HCT116 (cell line): ENCODE measurements at places on chromosomes 16 and 17. TPM values are rescaled to one million over a fixed set of nuclear protein-coding genes. Genes with fewer than 3 reads are reported as not detected.

The CWC25 gene
- total RNA-seq: 23.9 TPM

The TEX19 gene
- 2.1 TPM for total RNA-seq

The TBC1D3C gene
- total RNA-seq: 0.22 TPM

The CHST6 gene
- 17.9 TPM for total RNA-seq

The ITGAD gene
- total RNA-seq: 0.12 TPM

The HASPIN gene
- total RNA-seq: 19.6 TPM

The HP gene
- total RNA-seq: 18.1 TPM

The RHBDL1 gene
- 12.7 TPM for total RNA-seq

The ARHGAP27 gene
- total RNA-seq: 46.7 TPM

The OR1D2 gene
- not detected for total RNA-seq

The COX6A2 gene
- not detected for total RNA-seq

The CLDN7 gene
- total RNA-seq: 286 TPM

The CA10 gene
- not detected for total RNA-seq

The EIF1 gene
- 1,082 TPM for total RNA-seq

The B9D1 gene
- 20.0 TPM for total RNA-seq

The TBX2 gene
- 0.71 TPM for total RNA-seq

The GOT2 gene
- total RNA-seq: 135 TPM

The SEPTIN12 gene
- not detected for total RNA-seq

The SP6 gene
- 10.8 TPM for total RNA-seq

The ACSM2A gene
- total RNA-seq: not detected

The CSH1 gene
- total RNA-seq: not detected

The PLA2G10 gene
- total RNA-seq: not detected

The SPN gene
- total RNA-seq: 0.47 TPM

The COG1 gene
- total RNA-seq: 44.6 TPM

The QPRT gene
- 0.52 TPM for total RNA-seq

The INPP5K gene
- 25.6 TPM for total RNA-seq
